ENCODE measurements at places on chromosomes 7 and 10.

- no peak for DNase-seq
These were observed 6.5 kb upstream of the DENND2A start for GRCh38 chr7:140646931-140647647.

DNA sequence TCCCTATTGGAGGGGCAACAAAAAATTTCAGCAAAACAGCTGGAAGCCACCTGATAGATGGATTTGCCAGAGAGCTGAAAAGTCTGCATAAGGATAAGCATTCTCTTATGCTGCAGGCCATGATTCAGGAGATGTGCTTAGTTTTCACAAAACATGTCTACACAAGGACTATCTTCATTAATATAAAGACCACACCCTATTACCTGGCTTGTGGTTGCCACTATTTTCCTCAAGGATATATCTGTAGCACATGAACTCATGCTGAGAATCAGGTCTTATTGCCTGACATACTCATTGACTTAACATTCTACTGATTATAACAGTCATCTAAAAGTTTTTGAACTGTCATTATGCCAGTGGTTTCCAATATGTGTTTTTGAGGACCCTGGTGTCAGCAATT is 7.1 kb upstream of the COL17A1 start:
- no peak for DNase-seq

DNA sequence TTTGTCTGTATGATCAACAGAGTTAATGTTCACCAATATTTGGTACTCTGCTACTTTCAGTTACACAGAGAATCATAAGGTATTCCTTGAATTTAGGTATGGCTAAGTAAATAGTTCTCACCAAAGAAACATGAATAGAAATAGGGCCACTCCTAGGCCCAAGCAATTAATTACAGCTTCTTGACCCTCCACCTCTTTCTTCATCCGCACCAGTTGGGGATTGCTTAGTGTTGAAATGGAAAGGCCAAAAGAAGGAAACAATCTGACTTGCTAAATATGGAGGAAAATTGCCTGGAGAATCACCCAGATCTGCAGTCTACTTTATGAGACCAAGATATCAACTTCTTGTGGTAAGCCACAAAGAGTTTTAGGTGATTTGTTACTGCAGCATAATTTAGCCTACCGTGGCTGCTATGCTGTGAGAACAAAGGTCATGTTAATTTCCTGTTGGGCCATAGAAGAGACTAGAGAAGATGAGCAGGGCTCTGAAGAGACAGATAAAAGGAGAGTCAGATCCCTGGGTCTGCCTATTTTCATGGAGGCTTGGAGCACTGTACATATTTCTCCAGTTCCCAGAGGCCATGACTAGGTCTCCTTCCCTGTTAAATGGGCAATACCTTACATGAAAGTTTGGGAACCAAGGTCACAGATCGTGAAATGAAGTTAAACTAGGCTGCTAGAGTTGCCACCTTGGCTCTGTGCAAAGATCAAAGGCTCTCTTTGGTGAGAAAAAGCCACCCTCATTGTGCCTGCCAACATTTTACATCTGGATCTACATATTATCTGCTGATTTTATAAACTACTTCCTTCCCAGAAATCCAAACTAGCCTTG is 93.3 kb upstream of the GDF10 start:
- peak; percentile 2 for DNase-seq

- DNase-seq = no peak
These were observed 29.5 kb downstream of the BAG3 start for GRCh38 chr10:119680650-119681081.

DNA sequence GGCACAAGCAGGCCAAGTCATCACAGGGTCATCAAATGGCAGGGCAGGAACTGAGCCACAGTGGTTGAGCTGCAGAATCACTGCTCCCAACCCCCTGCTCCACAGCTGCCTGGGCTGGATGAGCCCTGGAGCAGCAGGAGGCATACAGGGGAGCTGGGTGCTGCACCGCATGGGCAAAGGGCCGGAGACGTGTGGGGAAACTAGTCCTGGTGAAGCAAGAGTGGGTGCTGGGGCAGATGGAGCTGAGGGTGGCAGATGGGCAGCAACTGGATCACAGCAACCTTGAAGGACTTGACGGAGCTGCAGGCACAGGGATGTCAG is 16.0 kb upstream of the VOPP1 start:
- DNase-seq = no peak
